ENCODE measurements at places on chromosomes 12 and 14.

- no peak for DNase-seq
Observed at GRCh38 chr12:94777936-94778335, 127.6 kb upstream of the TMCC3 start.

- DNase-seq = no peak
Observed at GRCh38 chr12:12474931-12475795, 87.5 kb downstream of the DUSP16 start.

DNA sequence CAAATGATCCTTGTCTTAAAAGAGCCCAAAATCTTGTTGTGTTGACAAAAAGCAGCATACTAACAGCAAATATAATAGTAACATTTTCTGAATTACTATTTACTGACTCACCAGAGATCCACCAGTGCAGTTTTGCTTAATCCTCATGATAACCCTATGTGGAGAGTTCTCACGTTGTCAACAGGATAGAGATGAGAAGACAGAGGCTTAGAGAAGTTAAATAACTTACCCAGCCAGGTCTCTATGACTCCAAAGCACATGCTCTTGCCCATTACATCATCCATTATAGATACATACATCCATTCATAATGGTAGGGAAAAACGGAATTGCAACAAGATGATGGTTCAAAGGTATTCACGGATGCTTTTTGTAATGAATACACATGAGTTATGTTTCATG lies 111.9 kb downstream of the PAX9 start:
- DNase-seq = no peak

GRCh38 chr12:953776-954175 lies 4.3 kb upstream of the RAD52 start:
- DNase-seq = no peak

DNA sequence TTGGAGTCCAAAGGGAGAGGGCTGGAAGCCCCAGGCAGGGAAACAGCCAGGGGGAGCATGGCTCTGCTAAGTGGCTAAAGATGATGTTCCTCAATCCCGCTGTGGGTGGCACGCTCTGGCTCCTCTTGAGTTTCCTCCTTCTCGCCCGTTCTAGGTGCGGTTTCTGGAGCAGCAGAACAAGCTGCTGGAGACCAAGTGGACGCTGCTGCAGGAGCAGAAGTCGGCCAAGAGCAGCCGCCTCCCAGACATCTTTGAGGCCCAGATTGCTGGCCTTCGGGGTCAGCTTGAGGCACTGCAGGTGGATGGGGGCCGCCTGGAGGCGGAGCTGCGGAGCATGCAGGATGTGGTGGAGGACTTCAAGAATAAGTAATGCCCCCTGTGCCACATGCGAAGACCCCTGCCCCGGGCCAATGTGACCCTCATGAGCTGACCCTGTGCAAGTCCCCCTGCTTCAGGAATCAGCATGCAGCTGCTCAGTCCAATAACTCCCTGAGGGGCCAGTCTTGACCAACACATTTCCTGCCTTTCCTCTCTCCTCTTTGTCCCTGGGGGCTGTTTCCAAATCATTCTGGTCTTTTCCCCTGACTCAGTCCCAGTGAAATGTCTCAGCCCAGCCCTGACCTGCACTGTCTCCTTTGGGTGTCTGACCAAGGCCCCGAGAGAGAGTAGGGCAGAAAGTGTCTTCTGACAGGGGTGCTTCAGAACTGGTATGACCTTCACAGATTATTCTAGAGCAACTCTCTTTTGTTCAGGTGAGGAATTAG lies 2.1 kb downstream of the KRT7 start:
- no peak for DNase-seq

GRCh38 chr12:124217508-124218242 lies 77.2 kb upstream of the RFLNA start:
- DNase-seq = no peak

- DNase-seq = no peak
Observed at GRCh38 chr12:32198555-32198954, 91.9 kb downstream of the BICD1 start.

GRCh38 chr12:65857840-65858239 lies 33.6 kb downstream of the HMGA2 start:
- DNase-seq = no peak

Data from activated CD8-positive, alpha-beta memory T cell treated with anti-CD3 and anti-CD28 coated beads for 4 hours (primary cell).